ENCODE measurements at places on chromosomes 7 and 10.

DNA sequence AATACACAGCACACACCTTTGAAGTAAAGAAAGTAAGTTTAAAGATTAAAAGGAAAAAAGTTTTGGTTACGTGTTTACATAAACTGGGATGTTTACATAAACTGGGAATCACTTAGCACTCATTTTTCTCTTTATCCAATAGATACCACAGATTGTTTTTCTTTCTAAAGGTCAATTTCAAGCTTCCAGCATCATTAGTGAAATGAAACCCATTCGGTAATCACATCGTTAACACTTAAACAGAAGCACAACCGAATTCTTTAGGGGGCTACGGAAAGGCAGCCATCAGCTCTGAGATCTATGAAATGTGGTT lies 1.1 kb downstream of the ODAD2 start:
- DNase-seq = no peak

DNA sequence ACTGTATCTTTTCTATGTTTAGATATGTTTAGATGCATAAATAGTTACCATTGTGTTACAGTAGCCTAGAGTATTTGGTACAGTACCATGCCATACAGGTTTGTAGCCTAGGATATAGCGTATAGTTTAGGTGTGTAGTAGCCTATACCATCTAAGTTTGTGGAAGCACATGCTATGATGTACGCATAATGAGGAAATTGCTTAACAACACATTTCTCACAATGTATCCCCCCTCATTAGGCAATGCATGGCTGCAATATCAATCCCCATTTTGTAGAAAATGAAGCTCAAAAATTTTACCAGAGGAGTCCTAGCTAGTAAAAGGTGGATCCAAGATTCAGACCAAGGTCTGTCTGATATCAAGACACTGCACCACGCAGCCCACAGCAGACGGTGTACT lies 376.4 kb upstream of the NFE2L3 start:
- no peak for DNase-seq

GRCh38 chr10:120963594-120964220 lies 112.5 kb downstream of the WDR11 start:
- no peak for DNase-seq

DNA sequence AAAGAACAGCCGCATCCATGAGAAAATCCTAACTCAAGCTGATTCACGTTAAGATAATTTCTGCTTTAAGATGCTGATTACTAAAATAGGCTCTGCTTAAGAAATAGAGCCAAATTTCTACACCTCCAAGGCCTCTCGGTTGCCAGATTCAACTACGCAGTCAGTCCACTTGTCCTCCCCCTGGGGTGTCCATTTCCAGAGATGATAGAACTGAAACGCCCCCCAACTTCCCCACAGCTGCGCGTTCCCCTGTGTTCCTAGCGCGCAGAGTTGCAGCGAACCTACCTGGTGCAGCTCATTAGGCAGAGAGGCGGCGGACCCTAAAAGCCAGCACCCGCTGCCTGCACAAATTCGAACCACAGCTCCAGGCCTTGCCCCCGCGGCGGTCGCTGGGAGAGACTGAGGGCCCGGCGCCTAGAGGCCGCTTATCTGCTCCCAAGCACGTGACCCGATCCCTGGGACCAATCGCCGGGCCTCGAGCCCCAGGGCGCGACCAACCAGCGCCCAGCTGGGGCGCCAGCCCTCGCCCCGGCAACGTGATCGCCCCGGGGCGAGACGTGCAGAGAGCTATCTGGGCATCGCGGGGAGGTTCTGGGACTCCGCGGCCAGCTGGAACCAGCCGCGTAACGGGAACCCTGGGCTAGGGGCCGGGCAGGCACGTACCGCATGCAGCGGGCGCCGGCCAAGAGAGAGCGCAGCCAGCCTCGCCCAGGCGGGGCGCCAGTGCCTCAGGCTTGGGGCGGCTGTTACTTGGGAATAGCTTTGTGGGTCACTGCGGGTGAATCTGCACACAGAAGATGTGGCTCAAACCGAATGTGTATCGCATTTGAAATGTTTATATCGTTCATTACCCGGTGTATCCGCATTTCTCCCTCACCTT lies at the start of gene PPP1R3C:
TSS of gene PPP1R3C (minus strand) at position 401 of the 880 bp plus-strand sequence. CDS start at position 299, 102 bp downstream.
- peak; percentile 47 for DNase-seq

GRCh38 chr7:158067931-158068482 lies 519.6 kb downstream of the PTPRN2 start:
- no peak for DNase-seq

- DNase-seq = no peak
Observed at GRCh38 chr10:48551861-48552591, 52.8 kb downstream of the ARHGAP22 start.

Data from stimulated activated CD8-positive, alpha-beta memory T cell treated with anti-CD3 and anti-CD28 coated beads, Interleukin-15, amount 100 ng/mL, for 48 hours (primary cell).